Uterus (tissue), 4 donors: ENCODE measurements at places on chromosomes 11 and 22. TPM values are rescaled to one million over a fixed set of nuclear protein-coding genes. Genes with fewer than 3 reads are reported as not detected.

SMIM35 gene
- not detected for total RNA-seq

CSRP3 gene
- not detected for total RNA-seq

DNA sequence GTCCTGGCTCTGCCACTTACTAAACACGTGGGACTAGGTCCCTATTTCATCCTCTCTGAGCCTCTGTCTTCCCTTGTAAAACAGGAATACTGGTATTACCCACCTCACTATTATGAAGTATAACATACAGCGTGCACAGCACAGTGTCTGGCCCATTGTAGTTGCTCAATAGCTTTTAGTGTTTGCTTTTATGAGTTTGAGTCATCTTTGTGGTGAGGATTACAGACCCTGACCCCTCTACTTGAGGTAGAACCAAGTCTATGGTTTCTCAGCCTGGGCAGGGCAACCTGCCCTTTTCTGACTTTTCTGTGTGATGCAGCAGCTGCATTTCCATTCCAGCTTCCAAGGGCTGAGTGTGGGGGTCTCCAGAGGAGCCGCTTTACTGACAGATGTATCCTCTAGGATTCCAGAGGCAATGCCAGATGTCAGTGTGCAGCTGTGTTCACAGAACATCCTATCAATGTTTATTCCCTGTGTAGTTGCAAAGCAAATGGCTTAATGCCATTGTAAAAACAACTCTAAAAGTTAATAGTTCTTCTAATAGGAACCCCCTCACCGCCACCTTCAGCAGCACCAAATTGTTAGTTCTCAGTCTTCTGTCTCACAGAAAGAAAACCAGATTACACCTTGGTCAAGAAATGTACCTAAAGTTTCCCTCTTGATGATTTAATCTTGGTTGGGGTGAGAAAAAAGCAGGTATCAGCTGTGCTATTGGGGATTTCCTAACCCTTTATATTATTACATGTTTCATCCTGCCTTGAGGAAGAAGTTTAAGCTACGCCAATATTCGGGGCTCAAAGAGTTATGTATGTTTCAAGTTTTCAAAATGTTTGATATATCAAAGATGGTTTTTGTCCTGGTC, 16.8 kb downstream of the PRR5L start:
- H3K4me3 ChIP-seq: no peak overlapping the region
- no peak overlapping the region for H3K27ac ChIP-seq
- H3K27me3 ChIP-seq: no peaks in the 10 kb centered on the region
- no peaks in the 10 kb centered on the region for H3K4me1 ChIP-seq
- no peaks in the 10 kb centered on the region for H3K36me3 ChIP-seq
- no peak for DNase-seq

DNA sequence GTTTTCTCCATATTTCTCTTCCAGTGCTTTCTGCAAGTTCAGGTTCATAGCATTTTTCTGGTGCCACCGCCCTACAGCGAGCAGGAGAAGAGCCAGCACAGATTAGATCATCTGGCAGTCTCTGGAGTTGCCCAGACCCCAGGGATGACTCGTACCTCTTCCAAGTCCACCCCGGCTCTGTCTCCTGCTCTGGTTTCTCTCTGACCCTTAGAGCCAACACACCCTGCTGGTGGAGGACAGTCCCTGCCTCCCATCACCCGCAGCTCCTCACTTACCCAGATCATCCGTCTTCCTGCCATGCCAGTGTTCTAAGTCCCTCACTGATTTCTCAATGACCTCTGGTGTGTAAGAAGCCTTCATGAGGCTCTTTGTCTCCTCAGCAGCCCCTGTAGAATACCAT, 28.0 kb downstream of the TST start:
- no peaks in the 10 kb centered on the region for H3K27me3 ChIP-seq
- no peak overlapping the region for H3K27ac ChIP-seq
- H3K4me1 ChIP-seq: no peaks in the 10 kb centered on the region
- no peaks in the 10 kb centered on the region for H3K36me3 ChIP-seq
- no peak for DNase-seq
- no peak overlapping the region for H3K4me3 ChIP-seq

- H3K27me3 ChIP-seq: no peaks in the 10 kb centered on the region
- H3K36me3 ChIP-seq: no peaks in the 10 kb centered on the region
- H3K27ac ChIP-seq: no peak overlapping the region
- no peak for DNase-seq
Observed at GRCh38 chr11:30504468-30504867, 81.7 kb downstream of the MPPED2 start.

GRCh38 chr22:43743131-43743530, 69.0 kb downstream of the EFCAB6 start:
- no peak overlapping the region for H3K27ac ChIP-seq
- peaks cover 5% of the 10 kb centered on the region for H3K4me1 ChIP-seq
- H3K4me3 ChIP-seq: no peak overlapping the region

GRCh38 chr22:45670981-45671782, 452 bp upstream of the ATXN10 start:
- peak; percentile 54 for DNase-seq
- H3K36me3 ChIP-seq: no peaks in the 10 kb centered on the region
- peak overlapping the region; percentile 62 for H3K4me3 ChIP-seq
- peak overlapping the region; percentile 85 for H3K27ac ChIP-seq
- H3K4me1 ChIP-seq: peaks cover 8% of the 10 kb centered on the region
- H3K27me3 ChIP-seq: no peaks in the 10 kb centered on the region

GRCh38 chr11:20156876-20157613, 3.2 kb downstream of the DBX1 start:
- H3K27me3 ChIP-seq: peaks cover 22% of the 10 kb centered on the region
- H3K4me3 ChIP-seq: no peak overlapping the region
- no peak overlapping the region for H3K27ac ChIP-seq
- peaks cover 5% of the 10 kb centered on the region for H3K4me1 ChIP-seq
- DNase-seq: no peak
- no peaks in the 10 kb centered on the region for H3K36me3 ChIP-seq

GRCh38 chr11:115444542-115444941, 59.7 kb downstream of the CADM1 start:
- H3K36me3 ChIP-seq: no peaks in the 10 kb centered on the region
- H3K27ac ChIP-seq: no peak overlapping the region
- H3K4me3 ChIP-seq: no peak overlapping the region
- DNase-seq: no peak
- no peaks in the 10 kb centered on the region for H3K27me3 ChIP-seq
